ENCODE measurements at places on chromosomes 5 and 9.

- DNase-seq: no peak
These were observed 6.4 kb downstream of the CEMIP2 start for GRCh38 chr9:71761938-71762353.

DNA sequence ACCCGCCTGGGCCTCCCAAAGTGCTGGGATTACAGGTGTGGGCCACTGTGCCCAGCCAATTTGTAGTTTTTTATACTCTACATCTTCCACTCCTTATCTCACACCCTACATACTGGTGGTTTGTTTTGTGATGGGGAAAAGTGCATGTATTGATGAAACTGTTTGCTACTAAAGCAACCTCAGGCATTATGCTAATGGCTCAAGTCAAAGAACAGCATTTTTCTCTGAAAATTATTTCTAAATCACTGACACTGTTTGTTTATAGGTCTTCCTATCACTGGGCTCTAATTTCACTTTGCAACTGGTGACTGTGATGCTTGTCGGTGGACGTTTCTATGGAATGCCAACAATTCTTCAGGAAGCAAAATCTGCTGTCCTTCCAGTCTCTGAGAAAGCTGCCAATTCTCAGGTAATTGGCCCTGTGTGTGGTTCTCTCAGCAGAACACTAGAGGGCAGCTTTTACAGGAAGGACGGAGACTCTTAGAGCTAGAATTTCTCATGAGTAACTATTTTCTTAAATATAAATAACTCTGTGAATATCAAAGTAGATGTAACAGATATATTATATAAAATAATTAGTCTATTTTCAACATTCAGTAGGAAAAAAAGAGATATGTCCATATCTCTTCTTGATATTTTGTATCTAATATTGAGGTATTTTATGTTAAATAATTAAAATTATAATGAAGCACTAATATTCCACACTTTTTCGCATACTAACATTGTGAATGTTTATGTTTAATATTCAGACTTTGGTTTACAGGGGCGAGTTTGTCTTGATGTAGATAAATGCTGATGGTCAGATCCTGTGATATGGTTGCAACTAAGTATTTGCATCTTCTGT, 244.1 kb downstream of the ADGRV1 start:
- no peak for DNase-seq

GRCh38 chr9:29044959-29045358, 1471.7 kb upstream of the C9orf72 start:
- DNase-seq: no peak

- no peak for DNase-seq
These were observed 6.1 kb downstream of the CYSTM1 start for GRCh38 chr5:140181002-140181483.

DNA sequence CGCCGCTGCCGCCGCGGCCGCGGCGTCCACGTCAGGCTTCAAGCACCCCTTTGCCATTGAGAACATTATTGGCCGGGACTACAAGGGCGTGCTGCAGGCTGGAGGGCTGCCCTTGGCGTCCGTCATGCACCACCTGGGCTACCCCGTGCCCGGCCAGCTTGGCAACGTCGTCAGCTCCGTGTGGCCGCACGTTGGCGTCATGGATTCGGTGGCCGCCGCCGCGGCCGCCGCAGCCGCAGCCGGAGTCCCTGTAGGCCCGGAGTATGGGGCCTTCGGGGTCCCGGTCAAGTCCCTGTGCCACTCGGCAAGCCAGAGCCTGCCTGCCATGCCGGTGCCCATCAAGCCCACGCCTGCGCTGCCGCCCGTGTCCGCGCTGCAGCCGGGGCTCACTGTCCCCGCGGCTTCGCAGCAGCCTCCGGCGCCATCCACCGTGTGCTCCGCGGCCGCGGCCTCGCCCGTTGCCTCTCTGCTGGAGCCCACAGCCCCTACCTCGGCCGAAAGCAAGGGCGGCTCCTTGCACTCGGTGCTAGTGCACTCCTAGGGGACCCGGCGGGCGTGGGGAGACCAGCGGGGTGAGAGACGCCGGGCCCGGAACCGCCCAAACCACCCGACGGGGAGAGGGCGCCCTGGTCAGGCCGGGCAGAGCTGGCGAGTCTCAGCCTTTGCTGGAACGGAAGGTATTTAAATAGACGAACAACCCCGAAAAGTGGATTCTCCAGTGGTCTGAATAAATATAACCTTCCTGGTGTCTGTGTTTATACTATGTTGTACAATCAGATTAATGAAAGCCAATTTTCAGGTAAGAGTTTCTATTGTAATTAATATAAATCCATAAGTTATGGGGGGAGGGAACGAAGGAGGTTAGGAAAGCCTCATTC, 1.2 kb downstream of the FOXB2 start:
- DNase-seq: no peak

- peak; percentile 32 for DNase-seq
These were observed 10.2 kb downstream of the HAND1 start for GRCh38 chr5:154467655-154468354.

DNA sequence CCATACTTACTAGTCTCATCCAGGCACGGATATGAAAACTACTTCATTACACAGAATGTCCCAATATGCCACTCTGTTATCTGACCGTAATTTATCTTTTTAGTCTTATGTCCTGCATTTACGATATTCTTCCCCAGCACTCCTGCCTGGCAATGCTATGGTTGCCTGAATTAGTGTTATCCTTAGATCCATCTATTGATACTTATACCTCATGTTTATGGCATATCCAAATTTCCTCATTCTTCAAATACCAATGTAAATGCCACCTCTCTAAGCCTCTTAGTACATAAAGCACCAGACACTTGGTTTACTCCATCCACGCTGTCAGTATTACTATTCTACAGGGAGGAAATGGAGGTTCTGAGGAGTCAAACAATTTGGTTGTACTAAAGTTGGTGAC, 507.8 kb upstream of the NMUR2 start:
- no peak for DNase-seq

GRCh38 chr9:110112792-110113191, 95.2 kb downstream of the C9orf152 start:
- DNase-seq: no peak

GRCh38 chr5:60497706-60498500, 202.1 kb downstream of the DEPDC1B start:
- no peak for DNase-seq

GRCh38 chr9:32867026-32867425, 83.7 kb downstream of the TMEM215 start:
- no peak for DNase-seq

GRCh38 chr5:128470663-128471062, 67.4 kb downstream of the FBN2 start:
- DNase-seq: no peak

DNA sequence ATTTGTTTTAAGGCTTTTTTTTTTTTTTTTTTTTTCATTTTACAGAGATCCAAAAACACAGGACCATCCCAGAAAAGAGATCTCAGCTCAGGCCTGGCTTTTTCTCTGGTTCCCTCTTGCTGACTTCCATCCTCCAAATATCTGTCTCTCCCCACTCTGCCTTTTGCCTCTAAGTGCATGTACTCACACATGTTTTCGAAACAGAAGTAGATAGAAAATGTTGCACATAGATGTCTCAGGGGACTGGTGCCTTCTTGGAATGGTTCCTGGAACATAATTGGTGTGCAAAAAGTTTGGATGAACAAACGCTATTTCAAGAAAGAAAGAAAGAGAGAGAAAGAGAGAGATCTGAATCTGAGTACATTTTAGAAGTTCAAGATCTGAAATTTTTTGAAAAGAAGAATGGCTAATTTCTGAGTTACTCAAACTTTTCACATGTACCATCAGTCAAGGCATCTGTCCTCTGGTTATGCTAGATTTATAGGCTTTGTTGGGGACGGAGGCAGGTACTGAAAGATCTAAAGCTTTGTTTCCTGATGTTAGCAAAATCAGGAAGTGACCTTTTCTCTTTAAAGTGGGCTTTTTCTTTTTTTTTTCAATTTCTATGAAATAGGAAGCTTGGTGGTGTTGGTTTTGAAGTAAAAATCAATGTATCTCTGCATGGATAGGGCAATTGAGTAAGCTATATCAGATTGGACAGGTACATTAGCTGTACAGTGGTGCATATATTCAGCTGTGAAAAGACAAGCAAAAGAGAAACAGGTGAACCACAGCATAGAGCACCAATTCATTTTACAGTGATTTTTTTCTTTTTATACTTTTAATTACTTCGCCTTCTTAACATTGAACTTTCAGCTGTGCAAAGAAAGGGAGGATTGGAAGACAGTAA, 8.5 kb upstream of the TNFSF8 start:
- DNase-seq: no peak

- DNase-seq: no peak
These were observed 60.1 kb upstream of the NMUR2 start for GRCh38 chr5:152465140-152465539.

DNA sequence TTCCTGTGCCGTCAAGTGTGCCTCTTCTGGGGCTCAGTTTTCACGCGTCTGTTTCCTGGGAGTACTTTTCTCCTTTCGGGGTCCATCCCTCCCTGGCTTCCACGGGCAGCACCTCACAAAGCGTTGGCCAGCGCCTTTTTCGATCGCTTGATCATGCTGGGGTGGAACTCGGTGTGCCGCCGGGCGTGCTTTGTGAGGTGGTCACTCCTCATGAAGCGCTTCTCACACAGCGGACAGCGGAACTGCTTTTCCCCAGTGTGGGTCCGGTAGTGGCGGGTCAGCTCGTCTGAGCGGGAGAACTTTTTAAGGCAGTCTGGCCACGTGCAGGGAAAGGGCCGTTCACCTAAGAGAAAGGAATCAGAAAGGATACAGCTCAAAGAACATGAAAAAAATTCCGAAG, 26.8 kb downstream of the KLF9 start:
- no peak for DNase-seq

- no peak for DNase-seq
These were observed 92.5 kb upstream of the ZNF366 start for GRCh38 chr5:72599519-72600370.

DNA sequence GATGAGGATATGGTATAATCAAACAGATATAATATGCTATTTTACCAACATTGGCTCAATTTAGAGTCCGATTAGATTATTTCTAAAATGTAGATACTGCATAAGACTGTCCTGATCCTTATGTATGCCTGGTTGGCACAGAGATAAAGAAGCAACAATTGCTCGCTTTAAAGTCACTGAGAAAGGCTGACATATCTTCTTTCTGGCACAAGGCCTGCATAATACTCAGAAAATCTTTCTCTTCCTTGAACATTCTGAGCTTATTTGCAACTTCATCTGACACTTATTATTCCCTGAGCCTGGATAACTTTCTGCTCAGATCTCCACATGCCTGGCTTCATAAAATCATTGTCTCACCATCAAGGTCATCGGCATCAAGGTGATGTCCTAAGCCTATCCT, 219.3 kb upstream of the CDH9 start:
- no peak for DNase-seq

All from smooth muscle cell of the brain vasculature (primary cell).